Activated CD8-positive, alpha-beta memory T cell treated with anti-CD3 and anti-CD28 coated beads for 36 hours (primary cell): ENCODE measurements at places on chromosomes 12 and 14. TPM values are rescaled to one million over a fixed set of nuclear protein-coding genes. Genes with fewer than 3 reads are reported as not detected.

The NFATC4 gene
- 0.93 TPM for total RNA-seq

The KRT84 gene
- total RNA-seq, result not detected

The SERPINA3 gene
- not detected for total RNA-seq

The LHX5 gene
- total RNA-seq, result not detected

The HCAR2 gene
- total RNA-seq, result not detected
